ENCODE measurements at places on chromosomes 7 and 10.

DNA sequence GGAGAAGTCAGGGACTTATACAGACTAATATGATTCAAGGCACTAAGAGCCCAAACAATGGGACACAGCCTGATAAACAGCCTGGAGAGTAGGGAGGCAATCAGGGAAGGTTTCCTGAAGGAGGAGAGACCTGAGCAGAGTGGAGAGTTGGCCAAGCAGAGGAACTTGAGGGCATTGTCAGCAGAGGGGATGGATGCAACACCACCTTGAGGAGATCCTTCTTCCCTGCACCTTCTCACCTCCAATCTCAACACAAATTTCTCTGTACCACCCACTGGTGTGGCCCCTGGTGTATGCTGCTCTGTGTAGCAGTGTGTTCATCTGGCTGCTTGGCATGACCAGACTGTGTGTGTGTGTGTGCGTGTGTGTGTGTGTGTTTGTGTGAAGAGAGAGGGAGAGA is 146.2 kb downstream of the WDR11 start:
- no peak overlapping the region for H3K4me3 ChIP-seq
- no peaks in the 10 kb centered on the region for H3K4me1 ChIP-seq
- H3K27me3 ChIP-seq, result no peaks in the 10 kb centered on the region

DNA sequence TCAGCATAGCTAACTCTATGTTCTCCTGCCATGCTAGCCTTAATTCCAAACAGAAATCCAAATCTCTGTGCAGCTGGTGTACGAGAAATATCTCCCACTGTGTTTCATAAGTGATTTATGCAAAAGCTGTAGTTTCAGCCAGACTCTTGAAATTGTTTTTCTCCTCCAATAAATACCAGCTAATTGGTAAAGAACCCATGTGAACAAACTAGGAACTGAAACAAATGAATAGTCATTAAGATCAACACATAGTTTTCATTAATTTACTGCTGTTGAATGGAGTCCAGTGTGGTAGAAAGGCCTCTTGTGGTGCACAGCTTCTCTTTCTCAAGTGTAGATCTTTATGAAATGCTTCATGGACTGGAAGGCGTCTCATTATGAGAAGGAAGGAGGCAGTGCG is 18.4 kb downstream of the PPP1R17 start:
- no peak overlapping the region for H3K4me3 ChIP-seq
- DNase-seq, result no peak
- no peak overlapping the region for H3K27ac ChIP-seq
- no peaks in the 10 kb centered on the region for H3K4me1 ChIP-seq
- no peaks in the 10 kb centered on the region for H3K27me3 ChIP-seq

DNA sequence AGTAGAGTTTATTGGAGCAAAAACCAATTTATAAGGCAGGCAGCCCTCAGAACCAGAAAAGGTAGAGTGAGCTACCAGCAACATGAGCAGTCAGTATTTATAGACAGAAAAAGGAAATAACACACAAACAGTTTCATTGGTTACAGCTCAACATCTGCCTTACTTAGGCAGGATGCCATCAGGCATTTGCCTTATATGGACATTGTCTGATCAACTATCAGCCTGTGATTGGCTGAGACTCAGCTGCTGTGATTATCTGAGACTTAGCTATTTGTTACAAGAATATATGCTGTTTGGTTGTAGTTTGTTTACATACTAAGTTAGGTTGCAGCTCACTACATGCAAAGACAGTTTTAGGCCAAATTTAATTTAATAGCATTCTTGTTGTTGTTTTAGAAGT is 60.4 kb upstream of the CDK1 start:
- no peak overlapping the region for H3K4me3 ChIP-seq
- H3K36me3 ChIP-seq, result no peaks in the 10 kb centered on the region
- no peak for DNase-seq
- no peak overlapping the region for H3K27ac ChIP-seq
- H3K4me1 ChIP-seq, result peaks cover 28% of the 10 kb centered on the region

- H3K27me3 ChIP-seq, result no peaks in the 10 kb centered on the region
- peaks cover 2% of the 10 kb centered on the region for H3K36me3 ChIP-seq
- DNase-seq, result peak; percentile 68
Measured at GRCh38 chr10:50807851-50808776, 68.4 kb downstream of the ASAH2B start.

DNA sequence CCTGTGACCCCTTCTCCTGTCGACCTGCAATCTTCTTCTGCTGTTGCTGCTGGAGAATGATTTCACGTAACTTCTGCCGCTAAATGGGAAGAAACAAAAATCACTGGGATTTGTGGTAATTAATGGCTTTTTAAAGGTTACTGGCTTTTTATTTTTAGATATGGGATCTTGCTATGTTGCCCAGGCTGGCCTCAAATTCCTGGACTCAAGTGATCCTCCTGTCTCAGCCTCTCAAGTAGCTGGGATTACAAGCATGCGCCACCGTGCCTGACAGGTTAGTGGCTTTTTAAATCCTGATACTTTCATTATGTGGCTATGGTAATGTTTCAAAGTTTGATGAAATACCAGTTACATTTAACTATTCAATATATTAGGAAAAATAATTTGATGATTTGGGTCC is 154.6 kb downstream of the GALNT11 start:
- H3K27ac ChIP-seq, result no peak overlapping the region
- H3K4me3 ChIP-seq, result no peak overlapping the region
- H3K4me1 ChIP-seq, result no peaks in the 10 kb centered on the region
- no peaks in the 10 kb centered on the region for H3K27me3 ChIP-seq
- H3K36me3 ChIP-seq, result peaks cover 3% of the 10 kb centered on the region

- H3K4me3 ChIP-seq, result no peak overlapping the region
- H3K27ac ChIP-seq, result no peak overlapping the region
- H3K36me3 ChIP-seq, result no peaks in the 10 kb centered on the region
- peaks cover 8% of the 10 kb centered on the region for H3K4me1 ChIP-seq
- no peak for DNase-seq
Measured at GRCh38 chr10:96756111-96756903, 36.0 kb upstream of the PIK3AP1 start.

GRCh38 chr7:86916277-86916825 is 143.1 kb downstream of the ELAPOR2 start:
- H3K27me3 ChIP-seq, result no peaks in the 10 kb centered on the region
- H3K27ac ChIP-seq, result no peak overlapping the region
- no peaks in the 10 kb centered on the region for H3K36me3 ChIP-seq
- no peak for DNase-seq
- no peak overlapping the region for H3K4me3 ChIP-seq

GRCh38 chr10:60883187-60883586 is 60.8 kb downstream of the RHOBTB1 start:
- H3K27ac ChIP-seq, result no peak overlapping the region
- DNase-seq, result peak; percentile 64
- H3K27me3 ChIP-seq, result no peaks in the 10 kb centered on the region
- H3K4me3 ChIP-seq, result no peak overlapping the region

Measured in Caco-2 (cell line).